ENCODE measurements at places on chromosomes 11 and 22. TPM values are rescaled to one million over a fixed set of nuclear protein-coding genes. Genes with fewer than 3 reads are reported as not detected.

Gene TMPRSS13
- polyA plus RNA-seq: 0.22 TPM

Gene ZC3H12C
- polyA plus RNA-seq: 5.2 TPM

Gene CDC42EP2
- 26.4 TPM for polyA plus RNA-seq

Gene AIFM3
- 0.11 TPM for polyA plus RNA-seq

Gene KDM4E
- not detected for polyA plus RNA-seq

Gene GPR83
- polyA plus RNA-seq: 0.07 TPM

Gene NRIP3
- 3.7 TPM for polyA plus RNA-seq
